Astrocyte of the cerebellum (primary cell): ENCODE measurements at places on chromosomes 1 and 21.

DNA sequence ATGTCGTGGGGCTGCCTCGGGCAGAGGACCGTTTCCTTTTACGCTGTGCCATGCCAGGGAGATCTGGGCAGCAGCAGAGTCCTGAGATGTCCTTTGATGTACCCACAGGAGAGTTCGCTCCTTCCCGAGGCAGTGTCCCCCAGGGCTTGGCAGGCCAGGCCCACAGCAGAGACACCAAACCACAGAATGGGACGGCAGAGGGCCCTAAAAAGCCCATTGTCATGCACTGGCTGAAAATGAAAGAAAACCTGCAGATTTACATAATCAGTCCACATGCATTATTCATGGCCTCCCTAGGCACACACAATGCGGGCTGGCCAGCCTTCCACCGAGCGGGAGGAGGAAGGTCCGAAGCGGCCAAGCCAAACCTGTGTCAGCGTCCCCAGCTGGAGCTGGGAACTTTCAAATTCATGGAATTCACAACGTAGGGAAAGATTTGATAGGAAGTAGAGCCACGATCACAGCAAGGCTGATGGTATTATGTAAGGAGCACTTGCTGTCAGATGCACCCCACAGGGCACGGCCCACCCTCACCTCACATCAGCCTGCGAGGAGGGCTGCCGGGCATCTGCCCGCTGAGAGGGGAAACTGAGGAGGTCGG lies 25.3 kb upstream of the EFHD2 start:
- DNase-seq = peak; percentile 78

DNA sequence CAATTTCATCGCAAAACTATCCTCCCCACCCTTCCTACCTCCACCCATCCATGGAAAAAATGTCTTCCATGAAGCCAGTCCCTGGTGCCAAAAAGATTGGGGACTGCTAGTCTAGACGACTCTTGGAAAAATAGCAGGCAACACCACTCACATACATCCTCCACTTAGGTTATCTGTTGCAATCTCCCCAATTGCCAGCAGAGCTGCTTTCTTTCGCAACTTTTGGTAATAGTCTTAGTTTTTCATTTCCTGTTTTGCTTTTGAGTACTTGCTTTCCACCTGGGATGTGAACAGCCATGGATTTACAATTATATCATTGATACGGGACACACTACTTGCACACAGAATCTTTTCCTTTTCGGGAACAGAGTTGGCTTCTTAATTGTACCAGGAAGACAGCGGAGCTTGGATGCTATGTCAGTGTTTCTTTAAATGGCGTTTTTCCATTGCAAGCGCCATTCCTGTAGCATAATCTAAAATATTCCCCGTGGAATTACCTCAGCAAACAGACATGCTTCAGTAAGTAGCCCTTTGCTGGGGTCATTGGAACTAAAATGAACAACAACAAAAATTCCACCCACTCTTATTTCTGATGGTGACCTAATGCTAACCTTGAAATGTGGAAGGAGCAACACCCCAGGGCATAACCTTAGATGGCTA lies 183.3 kb upstream of the ADGRL2 start:
- no peak for DNase-seq

GRCh38 chr1:110580244-110580643 lies 25.9 kb downstream of the KCNA2 start:
- DNase-seq = no peak

GRCh38 chr1:5903680-5904079 lies 88.5 kb downstream of the NPHP4 start:
- DNase-seq = no peak

DNA sequence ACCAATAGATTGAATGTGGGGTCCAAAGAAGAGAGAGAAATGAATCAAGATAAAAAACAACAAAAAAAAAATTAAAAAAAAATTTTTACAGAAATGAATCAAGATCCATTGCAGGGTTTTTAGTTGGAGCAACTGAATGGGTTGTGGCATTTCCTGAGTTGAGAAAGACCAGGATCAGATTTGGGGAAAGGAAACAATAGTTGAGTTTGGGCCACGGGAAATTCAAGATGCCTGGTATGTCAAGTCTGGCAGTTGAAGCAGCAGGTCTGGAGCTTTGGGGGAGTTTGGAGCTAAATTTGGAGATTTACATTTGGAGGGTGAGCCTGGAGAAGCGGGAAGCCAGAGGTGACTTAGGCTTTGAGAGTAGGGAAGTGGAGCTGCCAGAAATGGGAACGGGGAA lies 22.6 kb downstream of the ATP8B2 start:
- no peak for DNase-seq

DNA sequence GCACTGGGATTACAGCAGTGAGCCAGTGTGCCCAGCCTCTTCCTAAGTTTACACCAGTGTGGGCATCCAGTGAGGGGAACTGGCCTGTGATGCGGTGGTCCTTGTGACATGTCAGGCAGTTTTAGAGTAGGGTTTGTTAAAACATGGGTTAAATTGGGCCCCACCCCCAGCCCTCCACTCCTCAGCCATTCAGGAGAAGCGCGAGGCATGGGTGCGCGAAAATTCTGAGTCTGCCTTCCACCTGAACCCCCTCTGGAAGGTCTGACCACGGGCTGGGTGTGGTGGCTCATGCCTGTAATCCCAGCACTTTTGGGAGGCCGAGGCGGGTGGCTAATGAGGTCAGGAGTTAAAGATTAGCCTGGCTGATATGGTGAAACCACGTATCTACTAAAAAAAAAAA lies 51.7 kb downstream of the SKI start:
- no peak for DNase-seq

GRCh38 chr21:34502480-34503106 lies 9.4 kb downstream of the KCNE1 start:
- DNase-seq = no peak

DNA sequence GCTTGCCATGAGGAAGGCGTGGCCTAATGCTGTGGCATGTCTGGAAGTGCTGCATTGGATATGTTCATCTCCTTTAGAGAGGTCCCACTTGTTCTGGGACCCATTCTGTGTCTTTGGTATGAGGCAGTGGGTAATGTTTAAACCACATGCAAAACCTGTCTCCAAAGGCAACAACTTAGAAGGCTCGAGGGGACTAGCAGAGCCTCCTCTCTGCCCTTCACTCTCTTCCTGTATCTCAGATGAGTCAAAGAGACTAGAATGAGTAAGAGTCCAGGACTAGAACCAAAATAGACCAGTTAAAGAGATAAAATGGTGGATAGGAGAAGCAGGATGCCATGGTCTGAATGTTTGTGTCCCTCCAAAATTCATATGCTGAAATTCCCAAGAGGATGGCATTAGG lies 220.8 kb upstream of the KIAA0040 start:
- DNase-seq = no peak

DNA sequence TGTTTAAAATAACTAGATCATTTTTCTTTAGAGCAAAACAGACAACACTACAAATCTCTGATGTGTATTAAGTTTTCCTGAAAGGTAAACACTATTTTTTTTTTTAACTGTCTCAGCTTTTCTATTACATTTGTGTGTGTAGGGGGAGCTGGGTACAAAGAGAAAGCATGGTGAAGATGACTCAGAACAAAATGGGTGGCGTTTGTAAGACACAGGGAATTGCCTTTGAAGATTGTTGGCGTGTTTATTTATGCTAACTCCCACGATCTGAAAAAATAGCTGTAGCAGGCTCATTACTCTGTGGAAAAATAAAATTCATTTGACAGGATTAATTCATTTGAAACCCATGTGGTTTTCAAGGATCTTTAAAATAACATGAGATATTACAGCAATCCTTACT lies 285.1 kb downstream of the RYR2 start:
- no peak for DNase-seq

DNA sequence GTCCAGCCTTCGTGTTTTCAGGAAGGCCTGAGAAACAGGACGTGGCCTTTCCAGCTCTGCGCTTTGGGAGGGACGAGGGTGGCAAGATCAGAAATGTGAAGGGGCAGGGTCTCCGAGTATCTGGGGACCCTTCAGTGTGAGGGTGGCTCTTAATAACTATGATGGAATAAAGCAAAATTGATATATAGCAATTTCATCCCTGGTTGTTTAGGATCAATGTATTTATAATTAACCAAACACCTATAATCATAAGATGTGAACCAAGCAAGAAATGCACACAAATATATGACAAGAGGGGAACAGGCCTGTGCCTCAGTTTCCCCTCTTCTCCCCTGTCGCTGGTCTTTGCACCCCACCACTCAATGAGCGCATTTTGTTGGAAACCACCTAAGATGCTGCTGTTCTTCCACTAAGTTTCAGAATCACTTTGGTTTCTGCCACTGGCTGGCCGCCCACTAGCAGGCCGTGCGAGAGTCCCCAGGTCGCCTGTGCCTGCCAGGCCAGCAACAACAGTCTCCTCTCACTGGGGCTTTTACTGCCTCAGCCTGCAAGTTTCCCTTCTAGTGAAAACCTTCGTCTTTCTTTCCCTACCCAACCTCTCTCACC lies 36.6 kb downstream of the UBASH3A start:
- DNase-seq = no peak

GRCh38 chr1:229075716-229076115 lies 195.2 kb upstream of the RAB4A start:
- DNase-seq = no peak

DNA sequence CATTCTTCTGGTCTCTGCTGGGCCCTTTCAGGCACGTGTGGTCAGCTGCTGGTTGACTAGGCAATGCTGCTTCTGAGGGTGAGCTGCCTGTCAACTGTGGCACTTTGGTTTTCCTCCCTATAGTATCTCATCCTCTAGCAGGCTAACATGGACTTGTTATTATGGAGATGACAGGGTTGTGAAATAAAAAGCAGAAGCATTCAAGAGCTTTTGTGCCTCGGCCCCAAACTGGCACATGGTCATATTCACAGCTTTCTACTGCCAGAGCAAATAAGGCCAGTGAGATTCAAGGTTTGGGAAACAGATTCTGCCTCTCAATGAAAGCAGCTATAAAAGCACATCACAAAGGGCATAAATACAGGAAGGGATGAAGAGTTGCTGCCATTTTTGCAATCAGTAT lies 1.6 kb upstream of the ZNF124 start:
- DNase-seq = no peak

- no peak for DNase-seq
These were observed 13.4 kb downstream of the EYA3 start for GRCh38 chr1:28074892-28075511.

- no peak for DNase-seq
These were observed 135.7 kb upstream of the PROX1 start for GRCh38 chr1:213852107-213852506.

GRCh38 chr1:175572932-175573868 lies 170.2 kb downstream of the TNR start:
- DNase-seq = no peak

- DNase-seq = no peak
These were observed 20.1 kb upstream of the EFNA1 start for GRCh38 chr1:155107309-155108264.

DNA sequence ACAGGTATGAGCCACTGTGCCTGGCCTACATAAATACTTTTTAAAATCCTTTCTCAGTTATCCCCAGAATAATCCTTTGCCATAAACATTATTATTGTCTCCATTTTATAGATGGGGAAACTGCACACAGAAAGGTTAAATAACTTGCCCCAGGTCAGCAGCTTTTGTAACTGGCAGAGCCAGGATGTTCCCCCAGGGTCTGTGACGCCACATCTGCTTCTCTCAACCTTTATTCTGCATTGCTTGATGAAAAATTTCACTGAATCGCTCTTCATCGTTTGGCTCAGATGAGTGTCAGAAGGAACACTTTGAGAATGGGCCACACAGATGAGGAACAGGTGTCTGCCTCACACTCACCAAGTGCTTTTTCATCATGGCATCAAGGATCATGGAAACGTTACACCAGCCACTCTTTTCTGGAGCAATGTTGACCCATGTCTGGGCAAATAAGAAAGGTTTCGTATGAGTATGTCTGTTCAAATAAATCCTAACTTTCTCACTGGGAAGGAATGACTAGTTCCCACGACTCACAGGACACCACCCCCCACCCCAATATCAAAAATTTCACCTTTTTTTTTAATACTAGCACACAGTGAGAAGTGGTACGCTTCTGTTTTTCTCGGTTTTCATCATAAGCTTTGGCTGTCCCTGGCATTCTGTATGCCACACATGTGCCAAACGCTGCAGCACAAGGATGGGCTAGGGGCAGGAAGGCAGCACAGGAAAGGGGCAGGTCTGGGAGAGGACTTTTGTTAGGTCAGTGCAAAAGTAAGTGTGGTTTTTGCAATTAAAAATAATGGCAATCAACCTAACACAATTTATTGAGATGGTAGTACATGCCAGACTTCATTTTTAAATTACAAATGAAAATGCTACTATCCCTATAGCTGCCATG lies 9.0 kb upstream of the PTGFRN start:
- DNase-seq = no peak

DNA sequence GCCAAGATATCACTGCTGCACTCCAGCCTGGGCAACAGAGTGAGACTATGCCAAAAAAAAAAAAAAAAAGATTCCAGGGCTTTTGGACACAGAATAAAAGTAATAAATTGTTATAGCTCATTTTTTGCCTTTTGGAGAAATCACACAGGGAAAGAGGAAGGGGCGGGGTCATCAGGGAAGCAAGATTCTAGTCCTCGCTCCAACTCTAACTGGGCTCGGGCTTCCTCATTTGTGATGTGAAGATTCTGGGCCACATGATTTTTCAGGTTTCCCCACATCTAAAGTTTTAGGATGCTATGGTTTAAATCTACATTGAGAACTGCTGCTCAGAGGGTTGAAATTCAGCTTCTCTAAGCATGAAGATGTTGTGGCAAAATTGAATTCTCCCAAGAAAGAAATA lies 179.3 kb upstream of the PLXNA2 start:
- no peak for DNase-seq

DNA sequence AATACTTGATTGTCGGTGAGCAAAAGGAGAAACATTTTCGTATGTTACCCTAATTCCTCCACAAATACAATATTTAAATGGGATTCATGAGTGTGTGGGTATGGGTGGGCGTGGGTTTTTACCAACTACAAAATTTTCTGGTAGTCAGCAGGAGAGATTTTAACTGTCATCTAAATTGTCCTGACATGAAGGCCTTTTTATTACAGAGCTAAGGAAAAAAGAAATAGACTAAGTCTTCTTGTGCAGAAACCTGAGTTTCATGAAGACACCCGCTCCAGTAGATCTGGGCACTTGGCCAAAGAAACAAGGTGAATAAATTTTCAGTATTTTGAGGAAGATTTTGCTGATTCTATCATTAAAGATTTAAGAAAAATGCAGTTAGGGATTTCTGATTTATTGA lies 752 bp downstream of the RGS18 start:
- no peak for DNase-seq

- no peak for DNase-seq
These were observed 126.9 kb upstream of the DNAH14 start for GRCh38 chr1:224802617-224803016.

DNA sequence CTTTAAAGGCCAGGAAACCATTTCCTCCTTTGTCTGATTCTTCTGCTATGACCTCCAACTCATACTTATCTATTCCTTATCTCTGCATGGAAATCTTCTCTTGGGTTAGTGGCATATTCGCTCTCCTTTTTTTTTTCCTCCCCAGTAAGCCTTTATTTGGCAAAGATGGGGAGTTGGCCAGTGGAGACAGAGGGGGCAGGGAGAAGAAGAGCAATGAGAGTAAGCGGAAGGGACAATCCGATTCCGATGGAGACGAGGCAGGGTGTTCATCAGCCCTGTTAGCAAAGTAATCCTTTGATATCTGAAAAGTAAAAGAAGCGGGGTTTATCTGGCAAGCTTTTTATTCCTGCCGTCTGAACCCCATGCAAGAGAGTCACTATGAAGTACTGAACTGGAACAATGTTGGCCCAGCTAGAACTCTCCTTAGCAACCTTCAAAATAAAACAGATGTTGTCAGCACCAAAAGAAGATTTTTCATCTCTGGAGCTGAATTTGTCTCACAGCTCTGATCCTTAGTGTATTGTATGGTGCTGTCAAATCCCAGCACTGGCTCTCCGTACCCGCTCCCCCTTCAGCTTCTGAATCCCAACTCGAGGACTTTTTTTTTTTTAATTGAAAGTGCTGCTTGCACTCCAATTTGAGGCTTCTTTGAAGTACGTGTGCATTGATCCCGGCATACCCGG lies 40.9 kb downstream of the PTGFRN start:
- DNase-seq = peak; percentile 20
